ENCODE measurements at places on chromosomes 11 and 22. TPM values are rescaled to one million over a fixed set of nuclear protein-coding genes. Genes with fewer than 3 reads are reported as not detected.
A peak's percentile ranks its signal among the peaks of the same experiment; 100 is the strongest.

- no peaks in the 10 kb centered on the region for H3K36me3 ChIP-seq
- no peak overlapping the region for H3K27ac ChIP-seq
Measured at GRCh38 chr11:104538313-104538712, 359.9 kb downstream of the CASP12 start.

GRCh38 chr22:50686794-50687193 lies 14.2 kb downstream of the SHANK3 start:
- H3K4me3 ChIP-seq = no peak overlapping the region
- no peak for DNase-seq
- H3K27ac ChIP-seq = no peak overlapping the region
- no peaks in the 10 kb centered on the region for H3K36me3 ChIP-seq
- H3K27me3 ChIP-seq = no peaks in the 10 kb centered on the region

GRCh38 chr11:64364435-64364834 lies 5.5 kb downstream of the RPS6KA4 start:
- H3K27ac ChIP-seq = no peak overlapping the region
- H3K27me3 ChIP-seq = no peaks in the 10 kb centered on the region
- peaks cover 11% of the 10 kb centered on the region for H3K4me1 ChIP-seq
- peaks cover 27% of the 10 kb centered on the region for H3K36me3 ChIP-seq
- no peak overlapping the region for H3K4me3 ChIP-seq

GRCh38 chr22:49973018-49973961 lies 12.7 kb downstream of the PIM3 start:
- H3K27ac ChIP-seq = no peak overlapping the region
- H3K27me3 ChIP-seq = no peaks in the 10 kb centered on the region
- no peak overlapping the region for H3K4me3 ChIP-seq
- DNase-seq = no peak
- H3K4me1 ChIP-seq = peaks cover 21% of the 10 kb centered on the region

- H3K27me3 ChIP-seq = peaks cover 6% of the 10 kb centered on the region
- no peaks in the 10 kb centered on the region for H3K4me1 ChIP-seq
- H3K36me3 ChIP-seq = no peaks in the 10 kb centered on the region
- DNase-seq = no peak
Measured at GRCh38 chr11:6269994-6270393, 10.4 kb downstream of the CCKBR start.

GRCh38 chr22:39356464-39356863 lies 6.7 kb downstream of the SYNGR1 start:
- no peak for DNase-seq
- H3K4me3 ChIP-seq = no peak overlapping the region
- H3K4me1 ChIP-seq = peaks cover 23% of the 10 kb centered on the region
- no peaks in the 10 kb centered on the region for H3K27me3 ChIP-seq
- peaks cover 9% of the 10 kb centered on the region for H3K36me3 ChIP-seq

- H3K4me1 ChIP-seq = peaks cover 17% of the 10 kb centered on the region
- H3K36me3 ChIP-seq = no peaks in the 10 kb centered on the region
- no peak overlapping the region for H3K4me3 ChIP-seq
Measured at GRCh38 chr11:123590296-123590912, 64.0 kb downstream of the SCN3B start.

- H3K4me3 ChIP-seq = no peak overlapping the region
- H3K27me3 ChIP-seq = no peaks in the 10 kb centered on the region
- H3K36me3 ChIP-seq = no peaks in the 10 kb centered on the region
- peaks cover 31% of the 10 kb centered on the region for H3K4me1 ChIP-seq
- H3K27ac ChIP-seq = peak overlapping the region; percentile 74
Measured at GRCh38 chr11:119470317-119471291, 47.6 kb upstream of the THY1 start.

- no peak for DNase-seq
- H3K27ac ChIP-seq = no peak overlapping the region
- peaks cover 51% of the 10 kb centered on the region for H3K27me3 ChIP-seq
- H3K4me3 ChIP-seq = no peak overlapping the region
- H3K4me1 ChIP-seq = no peaks in the 10 kb centered on the region
Measured at GRCh38 chr22:39577900-39578299, 7.3 kb downstream of the CACNA1I start.

DNA sequence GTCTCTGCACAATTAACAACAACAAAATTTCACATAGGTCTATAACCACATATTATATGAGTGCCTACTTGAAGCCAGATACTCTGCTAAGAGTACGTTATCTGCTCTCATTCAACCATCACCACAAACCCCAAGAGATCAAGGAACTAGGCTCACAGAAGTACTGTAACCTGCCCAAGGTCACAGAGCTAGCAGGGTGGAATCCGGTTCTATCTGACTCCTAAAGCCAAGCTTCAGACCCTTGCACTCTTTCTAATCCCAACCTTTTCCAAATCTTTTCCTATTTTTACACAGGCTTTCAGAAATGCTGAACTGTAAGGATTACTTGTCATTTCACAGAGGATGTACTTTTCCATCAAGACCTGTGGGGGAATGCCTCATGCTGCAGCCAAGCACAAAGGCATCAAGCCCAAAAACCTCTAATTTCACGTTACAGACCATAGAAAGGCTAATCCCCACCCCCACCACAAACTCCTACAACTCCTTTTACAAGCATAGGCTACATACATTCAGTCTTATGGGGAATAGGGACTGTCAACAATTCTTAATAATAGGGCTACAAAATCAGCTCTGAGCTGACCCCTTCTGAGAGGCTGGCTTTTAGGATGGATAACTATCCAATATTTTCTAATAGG lies 927 bp downstream of the PRCP start:
- H3K27me3 ChIP-seq = no peaks in the 10 kb centered on the region
- H3K36me3 ChIP-seq = no peaks in the 10 kb centered on the region
- peak overlapping the region; percentile 97 for H3K27ac ChIP-seq
- peaks cover 19% of the 10 kb centered on the region for H3K4me1 ChIP-seq

DNA sequence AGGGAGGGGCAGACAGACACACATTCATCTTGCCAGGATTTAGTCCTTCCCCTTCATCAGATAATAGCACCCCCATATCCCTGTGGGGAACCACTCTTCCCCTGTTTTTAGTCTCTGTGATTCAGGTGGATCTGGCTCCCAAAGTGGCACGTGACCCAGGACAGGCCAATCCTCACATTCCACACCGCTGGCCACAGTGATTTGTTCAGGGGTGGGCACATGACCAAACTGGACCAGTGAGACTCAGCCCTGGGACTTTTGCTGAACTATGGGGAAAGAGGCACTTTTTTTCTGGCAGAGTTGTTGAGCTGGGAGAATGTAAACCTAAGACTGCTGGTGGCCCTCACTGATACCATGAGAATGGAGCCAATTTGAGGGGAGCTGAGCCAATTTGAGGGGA lies 19.1 kb upstream of the KCNJ11 start:
- H3K27me3 ChIP-seq = no peaks in the 10 kb centered on the region
- DNase-seq = no peak
- no peak overlapping the region for H3K27ac ChIP-seq
- H3K36me3 ChIP-seq = no peaks in the 10 kb centered on the region
- H3K4me1 ChIP-seq = peaks cover 18% of the 10 kb centered on the region

DNA sequence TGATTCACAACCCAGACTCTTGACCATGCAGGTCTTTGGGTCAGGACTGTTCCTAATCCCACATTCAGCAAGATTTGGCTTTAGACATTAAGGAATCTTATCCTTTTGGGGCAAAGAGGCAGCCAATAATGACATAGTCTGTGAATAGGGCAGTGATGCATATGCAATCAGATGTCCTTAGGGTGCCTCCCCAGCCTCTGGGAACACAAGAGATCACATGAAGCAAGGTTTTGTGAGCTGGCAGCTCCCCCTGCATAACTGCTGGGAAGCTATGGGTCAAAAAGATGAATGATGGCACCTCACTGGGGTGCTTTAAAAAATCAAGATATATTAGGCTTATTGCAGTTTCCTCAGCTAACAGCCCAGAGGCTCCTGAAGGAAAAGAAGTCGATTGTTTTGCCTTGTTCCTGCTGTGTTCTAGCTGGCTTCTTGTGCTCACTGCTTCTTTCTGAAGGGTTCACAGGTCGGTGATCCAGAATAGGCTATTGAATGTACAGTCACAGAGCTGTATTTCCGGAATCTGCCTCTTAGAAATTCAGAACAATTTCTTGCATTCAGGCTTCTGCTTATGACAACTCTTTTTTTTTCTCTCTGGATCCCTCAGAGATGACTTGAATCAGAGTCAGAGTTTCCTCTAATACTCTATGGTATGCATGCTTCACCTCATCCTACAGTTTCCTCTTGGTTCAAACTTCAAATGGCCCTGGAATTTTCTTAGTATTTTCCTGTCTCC lies 31.7 kb downstream of the INSC start:
- no peaks in the 10 kb centered on the region for H3K27me3 ChIP-seq
- DNase-seq = no peak
- no peaks in the 10 kb centered on the region for H3K4me1 ChIP-seq
- no peak overlapping the region for H3K4me3 ChIP-seq
- H3K27ac ChIP-seq = no peak overlapping the region

- no peak for DNase-seq
- peaks cover 4% of the 10 kb centered on the region for H3K4me1 ChIP-seq
- no peak overlapping the region for H3K27ac ChIP-seq
- no peaks in the 10 kb centered on the region for H3K36me3 ChIP-seq
Measured at GRCh38 chr11:1451781-1452470, 34.7 kb downstream of the MOB2 start.

- no peak overlapping the region for H3K4me3 ChIP-seq
- H3K4me1 ChIP-seq = no peaks in the 10 kb centered on the region
- no peak overlapping the region for H3K27ac ChIP-seq
- DNase-seq = no peak
- no peaks in the 10 kb centered on the region for H3K27me3 ChIP-seq
- H3K36me3 ChIP-seq = no peaks in the 10 kb centered on the region
Measured at GRCh38 chr11:64042301-64042700, 6.6 kb downstream of the FLRT1 start.

MGAT3 gene
- 0.08 TPM for total RNA-seq

PDGFB gene
- 1.2 TPM for total RNA-seq

VEGFB gene
- total RNA-seq = 50.5 TPM

NXPE4 gene
- not detected for total RNA-seq

PKP3 gene
- total RNA-seq = 314 TPM

All from esophagus squamous epithelium (tissue), 5 donors.